ENCODE measurements at places on chromosomes 12 and 14.

GRCh38 chr12:58731096-58731495 is 189.2 kb downstream of the LRIG3 start:
- DNase-seq = no peak

GRCh38 chr14:72906316-72906715 is 12.4 kb upstream of the DPF3 start:
- no peak for DNase-seq

GRCh38 chr12:21656905-21657325 is 727 bp downstream of the LDHB start:
- peak; percentile 21 for DNase-seq

GRCh38 chr12:98401427-98401826 is 114.0 kb upstream of the TMPO start:
- DNase-seq = no peak

DNA sequence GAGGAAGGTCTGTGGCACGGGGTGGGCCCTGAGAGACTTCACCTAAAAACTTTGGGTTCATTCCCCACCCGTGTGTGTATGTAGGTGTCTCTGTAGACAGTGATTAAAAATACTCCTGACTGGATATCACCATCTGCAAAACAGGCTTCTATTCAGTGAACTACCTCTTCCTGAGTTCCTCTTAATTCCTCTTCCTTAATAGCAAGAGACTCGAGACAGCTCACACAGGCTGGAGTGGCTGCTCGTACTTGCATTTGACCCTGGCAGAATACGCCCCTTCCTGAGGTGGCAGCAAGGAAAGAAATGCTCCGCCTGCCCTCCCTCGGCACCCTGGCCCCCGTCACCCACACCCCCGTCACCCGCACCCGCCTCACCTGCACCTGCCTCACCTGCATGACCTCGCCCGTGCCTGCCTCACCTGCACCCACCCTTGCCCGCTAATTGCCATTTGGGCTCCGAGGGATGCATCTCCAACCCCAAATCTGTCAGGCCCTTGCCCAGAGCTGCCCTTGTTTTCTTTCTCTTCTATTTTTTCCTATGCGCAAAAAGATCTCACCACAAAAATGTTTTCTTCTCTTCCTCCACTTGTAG is 90.0 kb downstream of the FBXL14 start:
- no peak for DNase-seq

GRCh38 chr12:1758887-1759286 is 61.5 kb upstream of the LRTM2 start:
- no peak for DNase-seq

DNA sequence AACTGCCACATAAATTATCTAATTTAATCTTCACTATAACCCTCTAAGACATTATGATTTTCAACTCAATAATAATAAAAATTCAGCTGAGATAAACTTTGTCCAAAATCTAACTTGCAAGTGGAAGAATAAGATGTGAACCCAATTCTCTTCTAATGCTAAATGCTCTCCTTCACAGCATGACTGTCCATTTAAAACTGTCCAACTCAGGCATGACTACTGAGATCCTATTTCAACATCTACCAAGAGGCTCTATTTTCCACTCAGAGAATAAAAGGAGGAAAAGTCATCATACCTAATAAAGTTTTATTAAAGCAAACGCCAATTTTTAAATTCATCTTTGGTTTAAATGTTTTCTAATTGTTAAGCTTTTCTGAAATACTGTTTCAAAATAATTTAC is 183.6 kb downstream of the MED13L start:
- DNase-seq = no peak

DNA sequence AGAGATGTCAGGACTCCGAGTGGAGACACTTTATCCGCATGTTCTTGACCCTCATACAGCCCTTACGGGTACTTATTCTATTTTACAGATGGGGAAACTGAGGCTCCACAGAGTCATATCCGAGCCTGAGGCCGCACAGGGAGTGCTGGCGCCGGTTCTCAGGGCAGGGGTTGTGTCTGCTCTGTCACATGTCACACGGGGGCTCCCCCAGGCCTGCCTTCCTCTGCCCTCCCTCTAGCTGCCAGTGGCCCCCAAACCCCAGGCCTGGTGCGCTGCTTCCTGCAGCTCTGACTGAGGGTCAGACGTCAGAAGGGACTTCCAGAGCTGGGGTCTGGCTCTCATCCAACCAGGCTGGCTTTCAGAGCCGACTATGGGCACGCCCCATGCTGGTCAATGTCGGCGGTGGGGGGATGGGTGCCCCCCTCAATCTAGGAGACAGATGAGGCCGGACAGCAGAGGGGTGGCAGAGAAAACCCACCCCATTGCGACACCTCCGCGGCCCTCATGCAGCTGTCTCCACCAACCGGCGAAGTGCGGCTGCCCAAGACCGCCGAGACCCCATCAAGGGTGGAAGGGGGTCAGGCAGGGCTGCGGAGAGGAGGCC is 811 bp upstream of the INF2 start:
- no peak for DNase-seq

DNA sequence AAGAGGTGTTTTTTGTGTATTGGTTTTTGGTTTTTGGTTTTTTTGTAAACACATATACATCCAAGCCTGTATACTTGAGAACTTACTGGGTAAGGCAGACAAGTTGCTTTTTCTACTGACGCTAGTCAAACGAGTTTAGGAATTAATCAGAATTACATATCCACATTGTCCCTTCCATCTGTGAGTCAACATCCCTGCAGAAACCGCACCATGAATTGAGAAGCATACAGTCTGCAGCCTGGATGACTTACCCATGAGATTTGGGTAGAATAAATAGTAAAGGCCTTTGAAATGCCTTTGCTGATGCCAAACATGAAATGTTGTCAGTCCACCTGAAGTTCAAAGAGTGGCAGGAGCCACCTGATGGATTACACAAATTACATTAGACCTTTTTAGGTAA is 21.4 kb upstream of the C12orf42 start:
- DNase-seq = no peak

GRCh38 chr12:109544955-109545531 is 28.3 kb downstream of the MMAB start:
- DNase-seq = no peak

- no peak for DNase-seq
These were observed 200.5 kb downstream of the ETV6 start for GRCh38 chr12:11849757-11850504.

DNA sequence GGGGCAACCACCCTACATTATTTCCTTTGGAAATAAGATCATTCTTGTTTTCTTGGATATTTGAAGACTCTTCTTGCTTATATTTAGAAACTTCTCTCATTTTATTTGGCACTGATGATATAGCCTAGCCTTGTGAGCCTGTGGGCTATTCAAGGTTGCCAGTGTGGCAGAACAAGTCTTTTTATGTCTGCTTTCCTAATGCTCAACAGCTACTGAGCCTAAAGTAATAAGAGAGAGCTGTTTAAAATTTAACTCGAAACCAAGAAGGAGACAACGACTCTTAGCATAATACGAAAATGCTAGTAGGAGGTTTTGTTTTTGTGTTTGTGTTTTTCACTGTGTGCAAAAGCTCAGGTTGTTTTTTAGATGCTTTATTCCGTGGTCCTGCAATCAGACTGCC is 104.0 kb upstream of the CPM start:
- DNase-seq = no peak

GRCh38 chr12:97640826-97641225 is 178.2 kb downstream of the RMST start:
- no peak for DNase-seq

- DNase-seq = no peak
These were observed 28.5 kb downstream of the FAIM2 start for GRCh38 chr12:49875115-49875720.

DNA sequence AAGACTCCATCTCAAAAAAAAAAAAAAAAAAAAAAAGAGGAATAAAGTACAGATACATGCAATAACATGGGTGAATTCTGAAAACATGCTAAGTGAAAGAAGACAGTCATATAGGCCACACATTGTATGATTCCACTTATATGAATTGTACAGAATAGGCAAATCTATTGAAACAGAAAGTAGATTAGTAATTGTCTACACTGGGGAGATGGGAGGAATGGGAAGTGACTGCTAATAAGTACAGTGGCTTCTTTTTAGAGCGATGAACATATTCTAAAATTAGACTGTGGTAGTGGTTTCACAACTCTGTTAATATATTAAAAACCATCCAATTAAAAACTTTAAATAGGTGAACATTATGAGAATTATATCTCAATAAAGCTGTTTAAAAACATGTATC is 74.4 kb downstream of the ANKS1B start:
- DNase-seq = no peak

DNA sequence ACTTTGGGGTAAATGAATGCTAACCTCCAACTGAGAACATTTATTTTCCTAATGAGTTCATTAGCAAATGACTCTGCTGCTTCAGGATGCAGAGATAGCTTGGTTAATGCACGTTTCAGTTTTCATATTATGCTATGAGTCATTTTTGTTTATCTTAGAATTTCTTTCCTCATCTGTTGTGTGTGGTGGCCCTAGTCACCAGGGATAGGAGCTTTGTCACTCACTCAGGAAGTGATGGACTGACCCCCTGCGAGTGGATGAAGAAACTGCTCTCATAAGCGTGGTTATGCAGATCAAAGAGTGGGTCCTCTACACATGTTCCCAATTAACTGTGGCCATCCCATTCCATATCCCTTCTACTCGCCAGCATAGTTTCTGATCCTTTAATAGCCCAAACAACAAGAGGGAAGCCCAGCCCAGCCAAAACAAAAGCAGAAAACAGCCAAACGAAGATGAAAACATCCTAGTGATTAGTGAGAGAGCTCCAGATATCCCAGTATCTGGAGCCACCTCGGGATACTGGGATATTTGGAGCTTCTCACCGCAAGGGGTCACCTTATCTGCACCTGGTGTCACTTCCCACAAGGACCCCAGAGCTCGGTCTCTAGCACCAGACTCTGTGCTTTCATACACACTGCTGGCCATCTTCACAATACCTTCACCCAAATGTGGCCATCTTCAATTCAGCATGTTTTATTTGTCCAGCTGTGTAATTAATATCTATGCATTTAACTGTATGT is 8.6 kb downstream of the TC2N start:
- no peak for DNase-seq

- no peak for DNase-seq
These were observed 713 bp downstream of the FRMD6 start for GRCh38 chr14:51652168-51653078.

DNA sequence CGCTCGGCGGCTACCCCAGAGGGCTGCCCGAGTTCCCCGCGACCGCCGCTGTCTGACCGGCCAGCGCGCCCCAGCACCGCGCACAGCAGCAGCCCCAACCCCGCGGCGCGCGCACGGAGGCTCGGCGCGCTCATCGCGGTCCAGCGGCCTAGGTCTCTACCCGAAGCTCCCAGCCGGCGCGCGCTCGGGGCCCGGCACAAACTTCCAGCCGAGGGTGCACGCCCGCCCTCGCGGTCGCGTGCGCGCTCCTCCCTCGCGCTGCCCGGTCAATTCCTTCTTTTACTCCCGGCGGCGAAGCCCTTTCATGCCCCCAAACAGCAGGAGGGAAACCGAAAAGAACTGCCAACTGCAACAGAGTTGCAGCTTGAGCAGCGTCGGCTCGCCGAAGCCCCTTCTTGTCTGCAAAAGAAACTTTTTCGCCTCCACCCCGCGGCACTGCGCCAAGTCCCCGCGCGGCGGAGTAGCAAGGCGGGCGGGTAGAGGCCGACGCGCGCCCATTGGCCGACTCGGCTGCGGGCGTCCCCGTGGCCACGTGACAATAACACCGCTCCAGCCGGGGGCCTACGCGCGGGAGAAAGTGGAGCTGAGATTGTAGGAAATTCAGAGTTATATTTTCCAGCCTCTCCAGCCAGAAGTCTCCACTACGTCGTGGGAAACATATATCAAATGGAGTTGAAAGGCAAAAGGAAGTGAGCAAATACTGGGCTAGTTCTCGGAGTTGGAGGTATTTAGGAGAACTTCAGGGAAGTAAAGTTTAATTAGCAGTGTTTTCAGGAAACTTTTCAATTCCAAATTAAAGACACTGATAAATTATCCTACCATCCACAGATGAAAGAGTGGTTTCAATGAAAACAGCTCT is at the start of gene LRIG3:
Gene LRIG3, minus strand, starts transcription at position 403 of the 859 bp plus-strand sequence. Its CDS starts 269 bp downstream, at position 134.
- no peak for DNase-seq

GRCh38 chr14:26606729-26607312 is 9.0 kb upstream of the NOVA1 start:
- DNase-seq = no peak

- no peak for DNase-seq
These were observed 220.5 kb upstream of the PRICKLE1 start for GRCh38 chr12:42810006-42810405.

- no peak for DNase-seq
These were observed 49.9 kb downstream of the CATSPERB start for GRCh38 chr14:91681893-91682563.

GRCh38 chr12:53995378-53996239 is 4.4 kb upstream of the HOXC9 start:
- DNase-seq = no peak
